ENCODE measurements at places on chromosomes 3 and 15. TPM values are rescaled to one million over a fixed set of nuclear protein-coding genes. Genes with fewer than 3 reads are reported as not detected.

The VPS18 gene
- 45.8 TPM for total RNA-seq

The RPS27L gene
- 656 TPM for total RNA-seq

The KBTBD13 gene
- not detected for total RNA-seq

The ROBO2 gene
- total RNA-seq: 0.17 TPM

The STRIT1 gene
- not detected for total RNA-seq

The CACNA1D gene
- total RNA-seq: 0.32 TPM

The ZNF860 gene
- total RNA-seq: 0.32 TPM

The GOLGA6L4 gene
- 0.86 TPM for total RNA-seq

The BOC gene
- 3.5 TPM for total RNA-seq

The MESP2 gene
- 1.9 TPM for total RNA-seq

The ROPN1 gene
- not detected for total RNA-seq

The XXYLT1 gene
- 11.2 TPM for total RNA-seq

The DPPA4 gene
- total RNA-seq: not detected

The SYNM gene
- total RNA-seq: 2.2 TPM

The DAPK2 gene
- 1.2 TPM for total RNA-seq

The SMCO1 gene
- not detected for total RNA-seq

The RAB6B gene
- 0.52 TPM for total RNA-seq

The FETUB gene
- total RNA-seq: not detected

The CRABP1 gene
- total RNA-seq: not detected

The ITGA11 gene
- total RNA-seq: 22.3 TPM

The RBPMS2 gene
- not detected for total RNA-seq

The CDHR4 gene
- 0.43 TPM for total RNA-seq

The RTP1 gene
- total RNA-seq: not detected

The TUSC7 gene
- total RNA-seq: not detected

The IFRD2 gene
- total RNA-seq: 26.0 TPM

All from bronchial smooth muscle cell (primary cell).